Naive thymus-derived CD4-positive, alpha-beta T cell (primary cell): ENCODE measurements at places on chromosomes 11 and 22. TPM values are rescaled to one million over a fixed set of nuclear protein-coding genes. Genes with fewer than 3 reads are reported as not detected.

DNA sequence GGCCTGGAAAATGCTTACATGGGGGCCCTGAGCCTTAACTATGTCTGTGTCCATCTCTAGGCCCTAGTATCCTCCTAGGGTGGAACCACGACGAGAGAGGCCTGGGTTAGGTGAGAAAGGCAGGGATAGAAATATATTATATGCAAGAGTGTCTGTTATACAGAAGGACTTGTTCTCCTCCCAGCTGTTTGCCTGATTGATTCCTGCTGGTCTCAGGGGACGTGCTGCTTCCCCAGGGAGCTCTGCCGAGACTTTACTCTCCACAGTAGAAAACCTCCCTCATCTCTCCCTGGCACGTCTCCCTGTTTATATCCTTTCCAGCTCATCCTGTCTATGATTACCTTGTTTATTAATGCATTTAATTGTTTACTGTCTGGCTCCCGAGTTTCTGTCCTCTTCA, 132.6 kb downstream of the MIAT start:
- no peak for DNase-seq

Gene NFAM1
- 0.51 and 0.77 TPM in 2 replicates for total RNA-seq

- DNase-seq, result no peak
These were observed 462.8 kb downstream of the FAM181B start for GRCh38 chr11:82270870-82271269.

GRCh38 chr11:66136752-66137123, 66.7 kb downstream of the PACS1 start:
- no peak for DNase-seq

DNA sequence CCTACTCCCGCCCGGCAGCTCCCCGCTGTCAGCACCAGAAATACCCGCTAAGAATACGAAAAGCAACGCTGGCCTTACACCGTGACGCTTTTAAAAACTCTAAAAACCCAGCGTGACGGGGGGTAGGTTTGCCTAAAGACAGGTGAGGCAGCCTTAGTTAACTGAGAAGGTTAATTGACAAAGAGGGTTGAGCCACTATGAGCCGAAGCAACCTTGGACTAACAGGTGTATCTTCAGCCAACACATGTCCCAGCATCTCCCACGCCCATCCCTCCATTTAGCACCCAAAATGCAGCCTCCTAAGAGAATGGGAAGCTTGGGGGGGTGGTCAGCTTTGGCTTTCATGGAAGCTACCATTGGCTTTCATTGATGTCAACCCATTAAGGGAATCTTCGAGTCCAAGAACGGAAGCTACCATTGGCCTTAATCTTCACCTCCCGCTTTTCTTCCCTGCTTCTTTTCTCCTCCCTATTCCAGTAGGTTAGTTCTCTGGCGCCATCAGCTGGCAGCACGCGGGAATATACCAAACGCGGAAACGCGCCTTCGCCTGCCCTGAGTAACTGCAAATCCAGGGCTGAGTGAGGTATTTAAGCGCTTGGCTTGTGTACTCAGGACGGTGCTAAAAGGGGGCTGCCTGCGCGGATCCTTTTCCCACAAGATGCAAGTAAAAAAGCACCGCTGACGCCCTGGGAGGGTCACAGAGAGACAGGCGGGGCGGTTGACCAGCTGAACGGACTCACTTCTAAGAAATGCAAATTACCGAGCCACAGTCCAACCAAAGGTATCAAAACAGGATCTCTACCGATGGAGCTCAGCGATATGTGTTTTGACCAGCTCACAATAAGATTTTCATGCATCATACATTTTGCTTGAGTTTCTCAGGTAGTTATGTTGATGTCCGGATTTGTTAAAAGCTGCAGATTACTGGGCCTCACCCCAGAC, 38.5 kb upstream of the GLYATL1 start:
- no peak for DNase-seq
